ENCODE measurements at places on chromosomes 16 and 17.

- DNase-seq, result no peak
These were observed 66.8 kb downstream of the KPNA2 start for GRCh38 chr17:68102318-68102758.

GRCh38 chr17:13728781-13729180 is 127.1 kb upstream of the HS3ST3A1 start:
- DNase-seq, result no peak

DNA sequence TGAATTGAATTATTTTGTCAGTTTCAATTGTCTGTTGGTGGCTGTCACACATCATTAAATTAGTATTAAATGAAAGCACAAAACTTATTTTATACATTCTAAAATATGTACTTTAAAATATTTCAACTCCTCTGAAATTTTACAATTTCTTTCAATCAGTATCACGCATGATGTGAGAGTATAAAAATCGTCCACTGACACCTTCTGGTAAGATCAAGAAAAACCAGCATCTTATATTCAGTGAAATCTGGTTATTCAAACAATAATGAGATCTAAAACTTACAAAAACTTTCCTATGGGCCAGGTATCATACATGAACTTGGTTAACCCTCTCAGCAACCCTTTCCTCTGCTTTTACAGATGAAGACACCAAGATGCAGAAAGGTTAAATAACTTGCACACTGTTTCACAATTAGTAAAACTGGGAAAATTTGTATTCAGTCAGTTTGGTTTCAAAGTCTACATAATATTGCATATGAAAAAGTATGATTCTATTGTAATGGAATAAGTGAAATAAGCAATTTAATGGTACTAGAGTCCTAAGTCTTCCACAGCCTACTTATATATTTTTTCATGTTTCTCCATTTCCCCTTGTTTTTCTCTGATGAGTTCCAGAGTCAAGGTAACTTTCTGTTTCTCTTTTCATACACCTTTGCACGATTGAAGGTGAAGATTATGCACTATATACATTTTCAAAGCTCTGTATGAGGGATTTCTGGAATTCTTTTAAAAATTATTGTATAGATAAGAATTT is 58.7 kb downstream of the EFCAB5 start:
- no peak for DNase-seq

DNA sequence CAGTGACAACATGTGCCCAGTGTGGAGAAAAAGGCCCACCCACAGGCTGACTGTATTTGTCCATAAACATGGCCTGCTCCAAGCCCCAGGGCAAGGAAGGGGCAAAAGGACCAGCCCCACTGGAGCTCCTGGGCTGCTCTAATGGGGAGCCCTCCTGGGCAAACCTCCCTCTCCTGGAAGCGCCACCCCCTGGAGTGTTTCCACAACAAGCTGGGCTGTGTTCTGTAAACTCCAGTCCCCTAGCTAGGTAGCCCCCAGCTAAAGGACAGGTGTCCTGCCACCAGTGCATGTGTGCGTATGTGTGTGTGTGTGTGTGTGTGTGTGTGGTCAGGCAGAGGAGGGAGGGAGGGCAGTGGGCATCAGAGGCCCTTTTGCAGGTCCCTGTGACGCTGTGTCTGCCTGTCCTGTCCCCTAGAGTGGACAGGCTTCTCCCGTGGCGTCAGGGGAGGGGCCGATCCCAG is 11.3 kb upstream of the STAC2 start:
- DNase-seq, result no peak

GRCh38 chr16:88939972-88940861 is 36.8 kb downstream of the CBFA2T3 start:
- DNase-seq, result no peak
